ENCODE measurements at places on chromosomes 1 and 21. TPM values are rescaled to one million over a fixed set of nuclear protein-coding genes. Genes with fewer than 3 reads are reported as not detected.

Gene NOS1AP
- total RNA-seq: 27.9 TPM

Gene CFAP45
- total RNA-seq: 1.6 TPM

Gene CYP4A11
- total RNA-seq: not detected

Gene ADAMTS4
- 0.26 TPM for total RNA-seq

Gene MFSD2A
- total RNA-seq: 1.2 TPM

Gene MTF1
- 26.2 TPM for total RNA-seq

Gene CFHR3
- not detected for total RNA-seq

Gene CYP4Z1
- total RNA-seq: not detected

Gene NBPF10
- total RNA-seq: 2.8 TPM

Gene GUCA2B
- total RNA-seq: not detected

Gene SH2D1B
- total RNA-seq: not detected

Gene SLAMF7
- total RNA-seq: 0.21 TPM

Gene EXO1
- 26.3 TPM for total RNA-seq

Gene C1QB
- total RNA-seq: 0.33 TPM

Gene NTMT2
- not detected for total RNA-seq

Gene C1QTNF12
- 41.4 TPM for total RNA-seq

Gene MRPL37
- total RNA-seq: 138 TPM

Gene MAN1C1
- total RNA-seq: 1.5 TPM

Gene DNTTIP2
- 50.3 TPM for total RNA-seq

Gene PTPN22
- not detected for total RNA-seq

Gene ERI3
- total RNA-seq: 83.3 TPM

Gene ZNF670
- 6.4 TPM for total RNA-seq

Gene KRTAP10-11
- not detected for total RNA-seq

Gene HTR1D
- total RNA-seq: 3.5 TPM

Gene CCDC24
- 24.4 TPM for total RNA-seq

Gene DNASE2B
- total RNA-seq: not detected

All from Panc1 (cell line).